NCI-H1436 (cell line): ENCODE measurements at places on chromosomes 4 and X.

DNA sequence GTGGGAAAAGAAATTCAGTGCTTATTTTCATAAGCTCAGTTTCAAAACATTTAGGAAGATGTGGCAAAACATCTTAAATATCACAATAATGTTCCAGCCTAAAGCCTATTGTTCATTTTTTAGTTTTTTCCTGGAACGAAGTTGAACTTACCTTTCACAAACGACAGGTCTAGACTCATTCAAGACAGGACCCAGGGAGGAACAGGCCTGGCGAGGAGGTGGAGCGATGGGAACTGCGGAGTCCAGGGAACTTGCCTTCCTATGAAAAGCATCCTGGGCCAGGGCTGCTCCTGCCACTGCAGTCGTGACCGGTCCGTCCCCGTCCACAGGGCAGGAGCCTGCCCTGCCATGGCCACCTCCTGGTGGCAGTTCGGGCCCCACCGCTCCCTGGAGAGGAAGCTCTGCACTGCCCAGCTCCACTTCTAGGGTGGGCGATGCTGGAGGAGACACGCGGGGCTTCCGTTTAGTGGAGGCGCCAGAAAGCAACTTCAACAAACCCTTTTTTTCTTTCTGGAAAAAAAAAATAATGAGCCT lies 96.7 kb upstream of the CBR4 start:
- no peak for DNase-seq

DNA sequence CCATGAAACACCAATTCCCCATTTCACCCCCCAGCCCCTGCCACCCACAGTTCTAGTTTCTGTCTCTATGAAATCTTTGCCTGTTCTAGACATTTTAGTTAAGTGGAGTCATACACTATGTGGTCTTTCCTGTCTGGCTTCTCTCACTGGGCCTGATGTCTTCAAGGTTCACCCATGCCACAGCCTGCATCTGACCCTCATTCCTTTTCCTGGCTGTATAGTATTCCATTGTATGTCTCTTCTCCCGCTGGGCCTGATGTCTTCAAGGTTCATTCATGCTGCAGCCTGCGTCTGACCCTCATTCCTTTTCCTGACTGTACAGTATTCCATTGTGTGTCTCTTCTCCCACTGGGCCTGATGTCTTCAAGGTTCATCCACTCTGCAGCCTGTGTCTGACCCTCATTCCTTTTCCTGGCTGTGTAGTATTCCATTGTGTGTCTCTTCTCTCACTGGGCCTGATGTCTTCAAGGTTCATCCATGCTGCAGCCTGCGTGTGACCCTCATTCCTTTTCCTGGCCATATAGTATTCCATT lies 191.7 kb downstream of the CRLF2 start:
- no peak for DNase-seq

DNA sequence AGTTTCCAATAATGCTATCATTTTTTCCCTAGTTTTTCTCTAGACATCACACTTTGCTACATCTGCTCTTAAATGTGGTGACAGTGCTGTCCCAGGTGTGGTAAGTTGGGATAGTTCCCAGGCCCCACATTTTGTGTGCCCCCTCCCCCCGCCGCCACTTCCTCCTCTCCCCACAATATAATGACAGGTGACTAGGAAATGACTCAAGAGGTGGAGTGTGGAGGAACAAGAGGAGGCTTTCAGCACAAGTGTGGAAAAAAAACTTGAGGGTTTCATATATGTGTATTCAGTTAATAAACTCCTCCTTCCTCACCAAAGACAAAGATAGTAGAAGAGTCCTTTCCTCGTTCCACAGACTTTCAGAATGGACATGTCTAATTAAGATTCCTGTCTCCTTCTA lies 18.3 kb upstream of the IL21 start:
- no peak for DNase-seq

DNA sequence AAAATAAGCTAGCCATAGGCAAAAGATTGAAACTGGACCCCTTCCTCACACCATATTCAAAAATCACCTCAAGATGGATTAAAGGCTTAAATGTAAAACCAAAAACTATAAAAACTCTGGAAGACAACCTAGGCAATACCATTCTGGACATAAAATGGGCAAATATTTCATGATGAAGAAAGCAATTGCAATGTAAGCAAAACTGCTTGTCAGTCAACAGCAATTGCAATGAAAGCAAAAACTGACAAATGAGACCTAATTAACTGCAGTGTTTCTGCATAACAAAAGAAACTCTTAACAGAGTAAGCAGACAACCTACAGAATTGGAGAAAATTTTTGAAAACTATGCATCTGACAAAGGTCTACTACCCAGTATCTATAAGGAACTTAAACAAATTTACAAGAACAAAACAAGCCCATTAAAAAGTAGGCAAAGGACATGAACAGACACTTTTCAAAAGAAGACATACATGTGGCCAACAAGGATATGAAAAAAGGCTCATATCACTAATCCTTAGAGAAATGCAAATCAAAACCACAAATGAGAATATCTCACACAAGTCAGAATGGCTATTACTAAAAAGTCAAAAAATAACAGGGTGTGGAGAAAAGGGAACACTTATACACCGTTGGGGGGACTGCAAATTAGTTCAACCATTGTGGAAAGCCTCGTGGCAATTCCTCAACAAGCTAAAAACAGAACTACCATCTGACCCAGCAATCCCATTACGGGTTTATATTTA lies 46.7 kb downstream of the CFAP299 start:
- no peak for DNase-seq

- DNase-seq: no peak
These were observed 310.0 kb downstream of the ARHGAP24 start for GRCh38 chr4:85784947-85785346.

- no peak for DNase-seq
These were observed 239.0 kb downstream of the SLITRK2 start for GRCh38 chrX:146056511-146057081.

DNA sequence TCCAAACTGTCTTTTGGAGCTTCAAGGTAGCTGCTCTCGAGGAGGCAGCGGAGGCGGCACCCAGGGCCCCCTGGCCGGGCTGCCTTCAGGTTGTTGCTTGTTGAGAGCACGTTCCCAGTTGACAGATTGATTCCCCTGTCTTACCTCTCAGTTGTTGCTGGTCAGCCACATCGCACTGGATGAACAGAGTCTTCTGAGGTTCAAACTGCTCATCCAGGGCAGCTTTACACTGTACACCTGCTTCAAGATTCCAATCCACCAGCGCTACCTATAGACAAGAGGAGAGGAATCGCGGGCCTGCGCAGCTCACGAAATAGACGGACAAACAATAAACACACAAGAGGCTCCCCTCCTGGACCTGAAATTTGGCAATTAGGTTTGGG lies 497 bp downstream of the HPGD start:
- DNase-seq: no peak
